ENCODE measurements at places on chromosomes 11 and 22.

- no peak for DNase-seq
Observed at GRCh38 chr11:47378836-47379170, 456 bp upstream of the SPI1 start.

GRCh38 chr11:119974467-119974866, 163.4 kb downstream of the TRIM29 start:
- no peak for DNase-seq

GRCh38 chr11:96309016-96309642, 33.9 kb downstream of the MAML2 start:
- DNase-seq = no peak

GRCh38 chr11:122690384-122690783, 34.9 kb downstream of the UBASH3B start:
- DNase-seq = no peak

- no peak for DNase-seq
Observed at GRCh38 chr22:31611061-31611760, 50.8 kb downstream of the PISD start.

DNA sequence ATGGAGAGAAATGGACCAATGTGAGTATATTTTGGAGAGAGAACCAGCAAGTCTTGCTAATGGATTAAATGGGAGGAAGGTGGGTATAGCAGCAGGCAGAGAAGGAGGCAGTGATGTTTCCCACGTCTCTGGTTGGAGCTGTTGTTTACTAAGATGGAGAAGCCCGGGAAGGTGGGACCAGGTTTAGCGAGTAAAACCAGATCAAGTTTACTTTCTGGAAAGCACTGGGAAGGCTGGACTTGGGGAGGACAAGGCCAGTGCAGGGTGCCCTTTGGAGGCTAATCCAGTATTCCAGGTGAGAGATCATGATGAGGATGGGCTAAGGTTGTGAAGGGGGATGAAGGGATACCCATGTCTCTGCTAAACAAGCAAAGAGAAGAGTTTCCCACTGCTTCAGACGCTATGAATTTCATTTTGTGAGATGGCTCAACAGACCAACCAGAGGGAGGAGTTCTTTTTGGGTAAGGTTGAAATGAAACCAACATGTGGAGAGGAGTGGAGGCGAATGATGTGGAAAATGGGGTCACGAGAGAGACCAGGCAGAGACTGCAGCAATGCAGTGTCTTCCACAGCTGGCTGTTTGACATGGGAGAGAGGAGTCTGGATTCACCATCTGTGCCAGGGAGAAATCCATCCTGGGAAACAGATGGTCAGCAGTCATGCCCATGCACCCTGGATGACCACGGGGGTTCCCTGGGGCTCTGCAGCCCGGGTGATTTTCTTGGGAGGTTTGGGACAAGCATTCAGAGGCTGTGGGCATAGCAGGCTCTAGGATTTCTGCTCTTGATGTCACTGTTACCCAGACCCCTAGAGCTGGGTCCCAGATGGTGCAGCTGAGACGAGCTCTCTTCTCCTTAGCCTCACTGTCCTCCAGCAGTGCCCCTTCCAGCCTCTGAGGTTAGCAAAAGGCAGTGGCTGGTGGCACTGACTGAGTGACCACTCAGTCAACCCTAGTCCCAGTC, 24.9 kb downstream of the COMMD9 start:
- no peak for DNase-seq

GRCh38 chr11:25938952-25939351, 393.0 kb upstream of the ANO3 start:
- DNase-seq = no peak

- DNase-seq = no peak
Observed at GRCh38 chr11:113286509-113287497, 27.6 kb upstream of the TTC12 start.

- DNase-seq = peak; percentile 13
Observed at GRCh38 chr11:22304337-22304961, 33.7 kb upstream of the SLC17A6 start.

All from CD4-positive, alpha-beta T cell treated with Interferon alpha-2 for 1 hour (primary cell).